ENCODE measurements at places on chromosomes 12 and 14.

DNA sequence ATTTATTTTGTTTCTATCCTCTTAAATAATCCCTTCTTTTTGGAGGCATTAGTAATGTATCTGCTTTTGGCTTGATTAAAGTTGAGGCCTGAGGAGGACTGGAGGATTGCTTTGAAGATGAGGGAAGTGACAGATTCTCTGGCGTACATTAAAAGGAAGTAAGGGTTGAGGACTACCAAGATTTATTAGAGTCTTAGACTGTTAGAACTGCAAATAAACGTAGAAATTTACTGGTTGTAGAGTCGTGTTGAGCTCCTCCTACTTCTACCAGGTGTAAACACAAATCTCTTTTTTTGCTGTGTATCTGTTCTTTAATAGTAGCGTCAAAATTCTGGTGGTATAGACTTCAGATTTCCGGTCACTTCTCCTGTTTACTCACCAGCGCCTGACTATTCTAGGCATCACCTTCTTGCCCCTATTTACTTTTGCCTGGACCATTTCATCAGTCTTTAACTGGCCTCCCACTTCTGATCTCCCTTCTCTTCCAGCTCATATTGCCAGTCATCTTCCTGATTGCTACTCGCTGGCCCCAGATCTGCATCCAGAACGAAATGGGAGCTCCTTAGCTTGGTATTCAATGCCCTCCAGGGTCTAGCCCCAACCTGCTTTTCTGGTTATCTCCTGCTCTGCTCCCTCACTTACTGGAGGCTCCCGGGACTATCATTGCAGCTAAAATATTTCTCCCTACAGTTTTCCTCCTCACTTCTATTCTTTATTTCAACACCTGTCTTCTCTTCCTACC lies 8.4 kb upstream of the EID3 start:
- DNase-seq, result no peak

GRCh38 chr14:96803958-96804357 lies 6.8 kb downstream of the VRK1 start:
- DNase-seq, result no peak

GRCh38 chr12:114625294-114625851 lies 58.6 kb downstream of the TBX3 start:
- no peak for DNase-seq

DNA sequence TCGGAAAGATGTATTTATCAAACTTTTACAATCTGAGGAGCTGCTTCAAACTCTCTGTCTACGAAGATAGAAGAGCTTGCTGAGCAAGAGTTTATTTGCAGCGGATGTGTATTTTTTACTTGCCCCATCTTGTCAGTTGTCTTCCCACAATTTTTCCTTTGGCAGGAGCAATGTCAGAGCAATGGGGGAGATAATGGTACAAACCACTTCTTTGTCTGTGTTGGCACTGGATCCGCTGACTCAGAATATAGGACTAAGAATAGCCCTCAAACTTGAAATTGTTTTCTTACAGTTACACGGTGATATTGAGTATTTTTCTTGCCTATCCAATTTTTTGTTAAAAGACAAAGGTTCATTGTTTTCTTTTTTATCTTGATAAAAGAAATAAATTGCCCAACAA lies 27.6 kb downstream of the HELB start:
- no peak for DNase-seq

GRCh38 chr14:52876311-52876710 lies 74.5 kb downstream of the FERMT2 start:
- no peak for DNase-seq

DNA sequence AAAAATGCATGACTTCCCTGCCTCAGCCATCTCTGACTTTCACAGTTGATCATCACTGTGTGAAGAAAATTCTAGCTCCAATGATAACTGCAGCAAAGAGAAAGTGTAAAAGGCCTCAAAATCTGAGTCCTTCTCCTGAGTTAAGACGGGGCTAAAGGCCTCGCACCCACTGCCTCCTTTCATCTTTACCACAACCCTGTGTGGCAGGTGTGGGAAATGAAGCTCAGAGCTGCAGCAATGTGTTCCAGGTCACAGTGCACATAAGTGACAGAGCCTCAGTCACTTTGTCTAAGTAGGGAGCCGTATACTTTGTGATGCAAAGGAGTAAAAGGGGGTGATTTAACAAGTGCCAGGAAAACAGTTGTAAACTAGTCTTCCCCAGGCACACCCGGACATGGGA lies 144.7 kb upstream of the TMCC3 start:
- DNase-seq, result no peak

DNA sequence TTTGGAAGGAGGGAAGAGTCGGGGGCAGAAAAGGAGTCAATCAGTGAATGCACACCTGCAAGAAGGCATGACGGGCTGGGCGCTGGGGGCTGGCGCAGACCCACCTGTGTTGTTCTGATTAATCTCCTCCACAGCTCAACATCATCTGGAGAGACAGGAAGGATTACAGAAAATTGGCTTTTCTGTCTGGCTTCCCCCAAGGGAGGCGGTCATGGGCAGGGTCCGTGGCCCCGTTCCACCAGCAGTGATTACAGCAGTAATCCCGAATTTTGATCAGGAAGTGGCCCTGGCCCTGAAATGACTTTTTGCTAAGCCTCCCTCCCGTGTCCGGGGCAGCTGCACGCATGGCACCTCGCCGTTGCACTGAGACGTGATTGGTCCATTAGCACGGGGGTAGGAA lies 24.4 kb upstream of the GALNT9 start:
- DNase-seq, result no peak

GRCh38 chr12:50566066-50566465 lies 61.3 kb downstream of the DIP2B start:
- no peak for DNase-seq

GRCh38 chr12:112182499-112182898 lies 57.1 kb downstream of the TRAFD1 start:
- no peak for DNase-seq

DNA sequence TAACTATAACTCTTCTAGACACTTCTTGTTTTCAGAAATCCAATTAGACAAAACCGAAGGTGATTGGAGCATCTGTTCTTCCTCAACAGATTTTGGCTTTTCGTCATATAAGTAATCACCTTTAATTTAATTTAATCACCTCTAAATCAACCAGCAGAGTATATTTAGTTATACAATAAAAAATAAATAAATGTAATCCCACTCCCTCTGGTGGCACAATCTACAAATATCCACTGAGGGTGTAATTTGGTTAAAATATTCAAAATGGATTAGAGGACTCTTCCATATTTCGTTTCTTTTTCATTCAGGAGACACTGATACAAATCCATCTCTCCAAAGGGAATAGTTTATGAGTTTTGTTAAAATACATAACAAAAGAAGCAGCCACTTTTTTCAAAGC lies 18.3 kb upstream of the SLC35F4 start:
- no peak for DNase-seq

GRCh38 chr12:90290980-90291975 lies 582.6 kb upstream of the ATP2B1 start:
- no peak for DNase-seq

DNA sequence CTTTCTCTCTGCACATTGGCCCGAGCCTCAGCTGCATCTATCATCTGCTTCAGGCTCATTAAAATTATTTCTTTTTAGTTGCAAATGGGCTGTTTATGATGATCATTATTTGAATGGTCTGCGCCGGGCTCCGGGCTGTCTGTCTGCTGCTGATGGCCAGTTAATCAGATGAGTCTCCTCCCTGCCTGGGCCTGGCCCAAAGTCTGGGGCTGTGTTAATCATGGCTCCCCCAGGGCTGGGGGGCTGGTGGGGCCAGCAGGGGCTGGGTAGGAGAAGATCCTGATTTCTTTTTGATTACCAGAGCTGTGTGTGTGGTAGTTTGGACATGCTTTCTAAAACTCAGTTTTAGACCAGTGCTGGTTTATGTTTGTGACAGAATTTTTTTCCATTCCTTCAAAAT lies 159.1 kb downstream of the PHETA1 start:
- no peak for DNase-seq

DNA sequence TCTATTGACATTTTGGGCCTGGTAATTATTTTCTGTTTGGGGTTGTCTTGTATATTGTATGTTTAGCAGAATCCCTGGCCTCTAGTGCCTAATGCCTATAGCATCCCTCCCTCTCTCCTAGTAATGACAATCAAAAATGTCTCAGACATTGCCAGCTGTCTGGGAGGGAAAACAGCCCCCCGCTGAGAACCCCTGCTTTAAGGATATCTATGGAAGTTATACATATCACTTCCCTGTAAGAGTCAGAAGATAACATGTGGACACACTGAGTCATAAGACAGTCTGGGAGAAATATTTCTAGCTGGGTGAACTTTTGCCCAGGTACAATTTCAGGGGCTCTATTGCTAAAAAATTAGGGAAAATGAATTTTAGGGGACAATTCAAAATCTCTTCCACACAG lies 255.0 kb downstream of the PAWR start:
- no peak for DNase-seq

DNA sequence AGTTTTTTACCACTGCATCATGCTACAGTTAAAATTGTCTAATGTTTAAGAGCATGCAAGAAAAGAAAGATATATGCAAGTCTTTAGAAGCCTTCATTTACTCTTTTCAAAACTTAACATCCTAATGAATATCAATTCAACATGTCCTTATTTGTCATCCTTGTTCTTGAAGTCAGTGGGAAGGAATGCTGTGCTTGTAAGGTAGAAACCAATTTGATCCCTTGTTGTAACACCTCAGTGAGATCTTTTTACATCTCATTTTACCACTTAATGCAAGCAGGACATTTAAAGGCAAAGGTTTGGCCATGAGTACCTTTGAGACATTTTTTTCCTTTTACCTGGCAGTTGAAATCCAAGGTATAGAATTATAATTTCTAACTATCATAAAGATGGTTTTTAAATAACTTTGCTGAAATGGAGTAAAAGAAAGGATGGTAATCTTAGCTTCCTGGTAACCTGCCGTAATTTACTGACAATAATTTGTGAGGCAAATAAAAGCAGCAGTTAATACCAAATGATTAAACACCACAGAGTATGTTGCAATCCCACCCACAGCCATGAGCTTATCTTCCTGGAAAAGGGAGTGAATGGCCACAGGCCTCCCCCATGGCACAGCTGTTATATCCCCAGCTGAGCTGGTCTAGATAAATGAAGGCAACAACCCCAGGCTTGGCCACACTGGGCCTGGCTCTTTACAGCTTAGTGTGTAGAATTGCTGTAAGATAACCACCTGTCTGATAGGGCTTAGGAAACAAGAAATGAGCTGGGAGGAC lies 33.2 kb upstream of the STRN3 start:
- no peak for DNase-seq

DNA sequence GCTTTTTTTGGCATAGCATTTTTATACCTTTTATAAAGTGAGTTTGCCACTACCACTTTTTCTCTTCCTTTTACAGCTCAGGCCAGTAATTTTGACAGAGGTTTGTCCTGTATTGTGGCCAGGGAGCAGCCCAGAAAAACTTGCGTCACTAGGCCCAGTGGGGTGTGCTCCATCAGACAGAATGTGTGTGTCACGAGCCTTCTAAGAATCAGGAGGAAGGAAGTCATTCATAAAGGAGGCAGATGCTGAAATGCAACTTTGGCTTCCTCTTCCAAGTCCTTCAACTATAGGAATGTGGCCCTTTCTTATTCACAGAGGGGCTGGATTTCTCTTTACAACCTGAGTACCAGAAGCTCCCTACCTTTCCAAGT lies 10.1 kb upstream of the RAB35 start:
- no peak for DNase-seq

DNA sequence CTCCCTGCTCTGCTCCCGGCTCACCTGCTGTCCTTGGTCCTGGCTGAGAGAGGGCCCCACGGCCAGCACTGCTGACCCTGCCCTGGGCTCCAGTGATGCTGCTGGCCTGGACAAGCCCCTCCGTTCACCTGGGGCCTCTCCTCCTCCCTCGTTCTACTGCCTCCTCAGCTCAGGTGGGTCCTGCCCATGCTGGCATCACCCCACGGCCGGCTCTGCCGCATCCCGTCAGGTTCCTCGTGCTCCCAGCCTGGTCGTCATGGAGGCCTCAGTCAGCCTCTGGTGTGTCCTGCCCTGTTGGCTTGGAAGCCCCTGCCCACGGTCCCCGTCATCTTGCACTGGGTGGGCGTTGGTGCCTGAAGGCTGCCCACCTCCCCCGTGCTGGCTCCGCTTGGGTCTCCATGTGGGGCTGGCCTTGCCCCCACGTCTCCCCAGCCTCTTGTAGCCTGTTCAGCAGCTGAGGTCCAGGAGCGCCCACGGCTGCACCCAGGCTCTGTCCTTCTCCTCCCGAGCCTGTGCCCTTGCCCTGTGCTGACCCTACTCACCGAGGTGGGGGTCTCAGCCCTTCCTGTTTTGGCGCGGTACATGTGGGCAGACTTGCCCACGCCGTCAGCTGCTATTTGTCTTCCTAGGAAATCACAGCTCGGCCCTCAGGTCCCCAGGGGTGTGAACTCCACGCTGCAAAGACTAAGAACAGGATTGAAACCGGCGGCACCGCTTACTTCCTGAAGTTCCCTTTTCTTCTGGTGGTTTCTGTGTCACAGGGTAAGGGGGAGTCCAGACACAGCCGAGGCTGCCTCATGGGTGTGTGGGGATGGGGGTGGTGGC lies 121.6 kb downstream of the TMEM121 start:
- no peak for DNase-seq

DNA sequence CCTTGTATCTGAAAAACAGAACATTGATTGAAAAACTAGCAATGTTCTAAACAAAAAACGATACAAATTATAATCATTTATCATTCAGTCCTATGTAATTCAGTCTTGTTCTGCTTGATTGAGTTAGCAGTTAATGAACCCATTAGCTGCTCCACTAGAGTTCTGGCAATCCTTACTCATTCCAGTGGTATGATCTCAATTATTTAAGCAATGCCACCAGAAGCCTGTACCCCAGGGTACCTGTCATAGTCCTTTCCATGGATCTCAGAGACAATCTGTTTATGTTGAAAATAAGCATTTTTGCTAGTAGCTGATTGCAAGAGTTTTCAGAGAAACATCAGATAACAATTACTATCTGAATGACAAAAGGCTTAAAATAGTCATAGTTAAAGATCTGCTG lies 115.9 kb downstream of the UNC79 start:
- no peak for DNase-seq

- no peak for DNase-seq
Observed at GRCh38 chr12:58888131-58888783, 32.0 kb downstream of the LRIG3 start.

GRCh38 chr12:49200919-49201594 lies 12.2 kb upstream of the TUBA1A start:
- DNase-seq, result no peak

DNA sequence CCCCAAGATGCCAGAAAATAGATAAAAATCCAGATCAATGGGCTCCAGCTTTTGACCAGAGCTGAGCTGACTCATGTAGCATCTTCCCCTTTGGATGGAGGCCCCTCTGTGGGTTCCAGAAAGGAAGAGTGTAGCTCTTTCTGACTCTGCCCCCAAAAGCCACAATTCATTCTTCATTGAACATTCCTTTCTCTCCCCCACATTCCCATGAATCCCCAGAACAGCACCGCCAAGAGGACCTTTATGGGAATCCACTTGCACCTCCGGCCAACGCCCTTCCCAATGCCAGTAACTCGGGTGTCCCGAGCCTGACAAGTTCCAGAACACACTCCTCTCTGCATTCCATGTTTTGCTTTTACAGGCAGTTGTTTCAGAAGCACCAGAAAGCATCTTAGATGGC lies 210.6 kb upstream of the DIO3 start:
- DNase-seq, result no peak

- DNase-seq, result no peak
Observed at GRCh38 chr14:54909817-54910558, 7.4 kb upstream of the GCH1 start.
